ENCODE measurements at places on chromosomes 2 and 18.
A peak's percentile ranks its signal among the peaks of the same experiment; 100 is the strongest.

DNA sequence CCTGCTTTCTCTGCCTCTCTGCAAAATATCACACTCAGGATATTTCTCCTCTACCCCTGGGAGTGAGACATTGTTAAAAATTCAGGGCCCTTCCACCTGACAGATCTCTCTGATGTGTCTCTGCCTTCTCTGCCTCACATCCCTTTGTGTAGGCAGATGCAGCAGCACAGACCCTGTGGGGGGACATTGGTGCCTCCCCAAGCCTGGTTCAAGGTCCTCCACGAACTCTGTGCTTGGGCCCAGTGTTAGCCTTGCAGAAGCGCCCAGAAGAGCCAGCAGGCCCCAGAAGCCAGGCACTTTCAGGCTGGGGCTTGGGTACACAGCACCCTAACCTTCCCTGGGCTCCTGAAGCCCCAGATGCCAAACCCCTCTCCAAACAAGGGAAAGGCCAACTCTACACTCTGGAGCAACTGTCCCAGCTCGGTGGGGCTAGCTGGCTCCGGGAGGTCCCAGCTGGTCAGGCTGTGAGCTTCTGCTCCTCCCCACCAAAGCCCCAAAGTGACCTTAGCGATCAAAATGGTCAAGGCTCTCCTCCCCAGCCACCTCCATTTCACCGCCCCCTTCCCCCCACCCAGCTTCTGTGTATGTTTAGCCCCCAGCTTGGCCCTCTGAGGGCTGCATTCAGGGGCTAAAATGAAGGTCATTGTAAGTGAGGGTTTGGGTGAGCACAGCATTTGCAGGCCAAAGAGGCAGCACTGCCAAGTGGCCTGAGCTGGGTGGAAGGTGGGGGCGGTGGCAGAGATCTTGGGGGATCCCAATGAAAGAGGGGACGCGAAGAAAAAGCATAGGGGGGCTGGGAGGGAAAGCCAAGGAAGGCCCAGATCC is 2.6 kb downstream of the HOXD9 start:
- H3K4me3 ChIP-seq, result no peak overlapping the region
- peaks cover 84% of the 10 kb centered on the region for H3K27me3 ChIP-seq
- H3K36me3 ChIP-seq, result no peaks in the 10 kb centered on the region
- no peaks in the 10 kb centered on the region for H3K4me1 ChIP-seq
- DNase-seq, result no peak
- no peak overlapping the region for H3K27ac ChIP-seq

- H3K4me3 ChIP-seq, result no peak overlapping the region
- no peaks in the 10 kb centered on the region for H3K36me3 ChIP-seq
- DNase-seq, result no peak
- no peak overlapping the region for H3K27ac ChIP-seq
Measured at GRCh38 chr18:74936343-74936742, 272.6 kb downstream of the PTGR3 start.

GRCh38 chr18:79905993-79906392 is 45.5 kb downstream of the SLC66A2 start:
- no peak for DNase-seq
- no peak overlapping the region for H3K27ac ChIP-seq
- H3K27me3 ChIP-seq, result no peaks in the 10 kb centered on the region
- H3K4me1 ChIP-seq, result no peaks in the 10 kb centered on the region
- no peak overlapping the region for H3K4me3 ChIP-seq
- H3K36me3 ChIP-seq, result no peaks in the 10 kb centered on the region

GRCh38 chr2:29920130-29920577 is 1.2 kb downstream of the ALK start:
- peak; percentile 81 for DNase-seq
- H3K27me3 ChIP-seq, result peaks cover 14% of the 10 kb centered on the region
- H3K27ac ChIP-seq, result no peak overlapping the region
- no peaks in the 10 kb centered on the region for H3K4me1 ChIP-seq

DNA sequence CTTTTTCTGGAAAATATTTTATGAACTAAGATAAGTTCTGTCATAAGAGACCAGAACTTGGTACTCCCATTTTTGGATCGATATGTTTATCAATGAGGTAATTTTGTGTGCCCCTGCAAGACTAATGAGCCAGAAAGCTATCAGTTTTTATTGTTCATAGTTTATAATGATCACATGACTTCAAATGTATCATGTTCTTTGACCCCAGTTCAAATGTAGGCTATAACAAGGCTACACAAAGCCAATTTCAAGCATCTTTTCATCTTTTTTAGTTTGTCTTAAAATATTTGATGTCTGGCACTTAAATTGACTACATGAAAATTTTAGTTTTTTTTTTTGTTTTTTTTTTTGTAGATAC is 35.3 kb downstream of the RALB start:
- no peak for DNase-seq
- H3K4me3 ChIP-seq, result no peak overlapping the region
- no peaks in the 10 kb centered on the region for H3K27me3 ChIP-seq
- no peaks in the 10 kb centered on the region for H3K36me3 ChIP-seq
- H3K4me1 ChIP-seq, result peaks cover 12% of the 10 kb centered on the region

- no peak overlapping the region for H3K4me3 ChIP-seq
- H3K4me1 ChIP-seq, result no peaks in the 10 kb centered on the region
- H3K27ac ChIP-seq, result no peak overlapping the region
- DNase-seq, result no peak
Measured at GRCh38 chr2:28438532-28439063, 45.9 kb downstream of the FOSL2 start.

DNA sequence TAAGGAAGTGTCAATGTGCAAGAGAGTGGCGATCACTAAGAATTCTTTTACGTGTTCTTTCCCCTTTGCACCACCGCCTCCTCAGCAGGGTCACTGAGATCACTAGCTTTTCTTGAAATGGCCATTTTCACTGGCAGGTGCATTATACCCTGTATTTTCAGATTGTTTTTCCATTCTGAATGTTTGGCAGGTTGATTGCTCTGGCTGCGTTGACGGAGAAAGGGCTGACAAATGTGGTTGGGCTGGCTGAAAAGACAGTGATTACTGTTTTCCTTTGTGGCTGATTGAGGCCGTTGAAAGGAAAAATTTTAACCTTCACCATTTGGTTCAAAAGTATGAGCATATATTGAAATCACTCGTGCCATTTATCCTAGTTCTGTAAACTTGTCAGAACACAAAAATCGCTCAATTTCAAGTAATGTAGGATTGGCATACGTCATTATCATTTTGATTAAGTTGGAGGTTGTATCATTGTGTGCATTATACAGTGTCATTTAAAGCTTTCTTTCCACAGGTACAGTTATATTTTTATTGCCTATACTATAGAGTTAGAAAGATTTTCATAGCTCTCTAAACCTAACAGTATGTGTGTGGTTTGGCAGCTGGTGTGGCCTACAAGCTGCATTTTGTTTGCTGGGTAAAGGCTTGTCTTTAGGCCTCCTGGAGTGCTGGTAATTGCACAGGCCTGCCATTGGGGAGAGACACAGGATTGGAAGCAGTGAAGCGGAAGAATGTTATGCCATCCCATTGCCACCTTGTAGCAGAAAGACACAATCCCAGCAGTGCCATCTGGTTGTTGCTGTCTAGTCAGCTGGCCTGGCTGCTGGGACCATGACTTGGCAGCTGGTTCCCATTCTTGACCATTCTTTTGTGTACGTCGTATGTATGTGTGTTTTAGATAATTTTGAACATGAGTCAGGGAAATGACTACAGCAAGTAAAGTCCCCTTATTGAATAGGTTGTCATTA is 36.7 kb downstream of the DYNC1I2 start:
- H3K27ac ChIP-seq, result no peak overlapping the region
- no peaks in the 10 kb centered on the region for H3K4me1 ChIP-seq
- no peaks in the 10 kb centered on the region for H3K27me3 ChIP-seq
- no peaks in the 10 kb centered on the region for H3K36me3 ChIP-seq

DNA sequence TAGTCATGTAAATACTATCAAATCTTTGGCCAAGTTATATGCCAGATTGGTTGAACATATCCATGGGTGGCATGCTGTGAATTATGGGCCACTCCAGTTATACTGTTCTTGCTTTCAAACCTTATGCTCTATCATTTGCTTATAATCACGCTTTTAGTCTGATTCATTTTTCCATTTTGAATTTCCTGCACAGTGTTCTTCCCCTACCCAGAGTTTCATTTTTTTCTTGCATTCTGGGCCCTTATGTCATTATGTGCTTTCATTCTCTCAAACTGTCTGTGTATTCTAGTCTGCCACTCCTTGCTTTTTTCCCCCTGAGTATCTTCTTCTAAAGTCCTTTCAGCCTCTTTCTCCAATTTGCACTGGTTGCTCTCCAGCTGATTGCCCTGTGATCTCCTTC is 364.1 kb downstream of the ARHGAP15 start:
- H3K27me3 ChIP-seq, result no peaks in the 10 kb centered on the region
- no peak overlapping the region for H3K4me3 ChIP-seq
- H3K36me3 ChIP-seq, result no peaks in the 10 kb centered on the region

DNA sequence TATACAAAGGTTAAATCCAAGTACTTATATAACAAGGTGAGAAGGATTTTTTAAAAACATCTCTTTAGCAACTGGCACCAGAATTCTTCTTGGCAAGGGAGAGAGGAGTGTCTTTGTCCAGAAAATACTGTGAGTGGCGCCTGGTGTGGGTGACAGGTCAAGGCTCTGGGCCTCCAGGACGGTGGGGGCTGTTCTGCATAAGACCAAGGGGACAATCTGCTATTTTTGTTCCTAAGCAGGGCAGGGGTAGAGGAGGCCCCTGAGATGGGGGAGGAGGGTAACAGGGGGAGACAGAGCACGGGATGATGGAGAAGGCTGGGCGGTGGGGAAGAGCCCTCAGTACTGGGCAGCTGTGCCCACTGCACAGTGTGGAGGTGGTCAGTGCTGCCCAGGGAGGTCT is 51.6 kb upstream of the TAF1B start:
- no peaks in the 10 kb centered on the region for H3K4me1 ChIP-seq
- H3K27ac ChIP-seq, result no peak overlapping the region
- H3K27me3 ChIP-seq, result no peaks in the 10 kb centered on the region

GRCh38 chr2:160517731-160518130 is 24.1 kb upstream of the RBMS1 start:
- H3K36me3 ChIP-seq, result no peaks in the 10 kb centered on the region
- DNase-seq, result no peak
- H3K27me3 ChIP-seq, result no peaks in the 10 kb centered on the region

DNA sequence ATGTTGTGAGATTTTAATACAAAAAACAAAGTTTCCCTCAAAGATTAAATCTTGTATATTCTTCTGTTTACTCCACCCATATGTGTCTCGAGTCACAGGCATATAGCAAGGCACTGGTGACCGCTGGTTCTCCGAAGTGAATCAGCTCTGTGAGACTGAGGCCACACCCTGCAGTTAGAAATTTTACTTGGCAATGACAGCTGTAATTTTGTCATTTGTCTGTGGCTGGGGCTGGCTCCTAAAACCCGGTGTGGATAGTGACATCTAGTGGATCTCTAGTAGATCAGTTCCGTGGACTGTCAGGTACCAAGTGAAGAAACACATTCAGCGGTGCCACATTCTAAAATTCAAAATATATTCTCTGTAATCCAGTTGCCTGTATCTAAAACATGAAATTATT is 278.0 kb downstream of the NEDD4L start:
- peak; percentile 73 for DNase-seq
- H3K27ac ChIP-seq, result no peak overlapping the region
- no peaks in the 10 kb centered on the region for H3K36me3 ChIP-seq
- no peaks in the 10 kb centered on the region for H3K27me3 ChIP-seq

DNA sequence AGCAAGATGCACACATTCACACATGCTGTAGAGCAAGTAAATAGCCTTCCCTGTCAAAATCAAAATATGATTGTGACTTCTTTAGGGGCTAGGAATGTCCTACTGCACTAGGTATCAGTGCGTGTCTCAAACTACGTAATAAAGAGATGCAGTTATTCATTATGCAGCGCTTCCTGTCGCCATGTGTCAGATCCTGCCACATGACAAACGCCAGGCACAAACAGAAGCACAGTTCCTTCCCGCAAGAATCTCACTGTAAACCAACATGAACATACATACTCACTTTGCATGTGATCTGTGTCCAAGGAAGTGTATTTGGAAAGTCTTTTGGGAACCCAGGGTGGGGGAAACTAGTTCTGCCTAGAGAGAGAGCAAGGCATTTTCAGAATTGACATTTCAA is 599.9 kb downstream of the RNF144A start:
- no peak overlapping the region for H3K27ac ChIP-seq
- no peaks in the 10 kb centered on the region for H3K36me3 ChIP-seq
- H3K4me3 ChIP-seq, result no peak overlapping the region
- DNase-seq, result no peak
- H3K4me1 ChIP-seq, result no peaks in the 10 kb centered on the region

DNA sequence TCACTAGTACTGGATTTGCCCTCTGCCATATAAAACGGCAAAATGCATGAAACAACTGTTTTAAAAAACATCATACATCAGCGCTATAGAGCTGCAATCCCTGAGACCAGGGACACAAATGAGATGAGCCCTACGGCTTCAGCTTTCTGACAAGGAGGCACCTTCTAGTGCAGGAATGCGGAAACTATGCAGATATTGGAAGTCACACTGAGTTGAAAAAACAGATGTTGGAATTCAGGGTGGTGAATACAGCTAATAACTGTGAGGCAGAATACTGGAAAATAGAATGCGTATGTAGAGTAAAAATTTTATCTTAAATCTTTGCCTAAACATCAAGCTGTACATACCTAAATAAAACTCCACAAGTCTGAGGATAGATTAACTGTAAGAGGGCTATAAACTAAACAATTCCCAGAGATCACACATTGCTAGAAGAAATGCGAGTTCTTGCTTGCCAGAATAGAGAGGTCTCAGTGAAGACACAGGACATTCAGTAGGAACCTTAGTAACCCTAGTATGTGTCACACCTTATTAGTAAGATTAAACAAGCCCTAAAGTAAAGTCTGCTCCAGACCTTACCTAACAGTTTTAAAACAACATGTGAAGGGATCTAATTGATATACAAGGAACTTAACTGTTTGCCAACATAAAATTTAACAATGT is 541.4 kb upstream of the DDX18 start:
- DNase-seq, result peak; percentile 77
- no peaks in the 10 kb centered on the region for H3K36me3 ChIP-seq
- H3K4me3 ChIP-seq, result no peak overlapping the region
- H3K4me1 ChIP-seq, result no peaks in the 10 kb centered on the region
- H3K27me3 ChIP-seq, result no peaks in the 10 kb centered on the region

- H3K4me1 ChIP-seq, result no peaks in the 10 kb centered on the region
- H3K27ac ChIP-seq, result no peak overlapping the region
- no peaks in the 10 kb centered on the region for H3K36me3 ChIP-seq
- DNase-seq, result peak; percentile 24
Measured at GRCh38 chr2:66426244-66427111, 8.4 kb upstream of the MEIS1 start.

GRCh38 chr2:31227110-31227509 is 6.8 kb upstream of the EHD3 start:
- H3K27ac ChIP-seq, result no peak overlapping the region
- no peaks in the 10 kb centered on the region for H3K27me3 ChIP-seq
- no peak overlapping the region for H3K4me3 ChIP-seq
- H3K4me1 ChIP-seq, result no peaks in the 10 kb centered on the region
- H3K36me3 ChIP-seq, result no peaks in the 10 kb centered on the region
- no peak for DNase-seq

DNA sequence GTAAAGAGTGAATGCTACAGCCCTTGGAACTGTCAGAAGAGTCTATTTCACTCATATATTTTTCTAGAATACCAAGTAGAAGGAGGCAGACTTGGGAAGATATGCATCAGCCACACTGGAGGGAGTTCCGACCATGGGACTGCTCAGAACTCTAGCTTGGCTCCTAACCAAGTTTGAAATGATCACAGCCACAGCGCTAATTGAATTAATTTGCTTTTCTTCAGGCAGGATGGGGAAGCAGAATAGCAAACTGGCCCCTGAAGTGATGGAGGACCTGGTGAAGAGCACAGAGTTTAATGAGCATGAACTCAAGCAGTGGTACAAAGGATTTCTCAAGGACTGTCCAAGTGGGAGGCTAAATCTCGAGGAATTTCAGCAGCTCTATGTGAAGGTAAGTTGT is 51.4 kb downstream of the VSNL1 start:
- no peak for DNase-seq
- no peaks in the 10 kb centered on the region for H3K36me3 ChIP-seq
- no peak overlapping the region for H3K4me3 ChIP-seq

Data from mesendoderm (in vitro differentiated cells).